Natural killer cell treated with Interleukin-12 subunit alpha and Interleukin-12 subunit beta and Interleukin-15 and Interleukin-18, amount 100 ng/mL, for 72 hours (primary cell): ENCODE measurements at places on chromosomes 11 and 22. TPM values are rescaled to one million over a fixed set of nuclear protein-coding genes. Genes with fewer than 3 reads are reported as not detected.
A peak's percentile ranks its signal among the peaks of the same experiment; 100 is the strongest.

DNA sequence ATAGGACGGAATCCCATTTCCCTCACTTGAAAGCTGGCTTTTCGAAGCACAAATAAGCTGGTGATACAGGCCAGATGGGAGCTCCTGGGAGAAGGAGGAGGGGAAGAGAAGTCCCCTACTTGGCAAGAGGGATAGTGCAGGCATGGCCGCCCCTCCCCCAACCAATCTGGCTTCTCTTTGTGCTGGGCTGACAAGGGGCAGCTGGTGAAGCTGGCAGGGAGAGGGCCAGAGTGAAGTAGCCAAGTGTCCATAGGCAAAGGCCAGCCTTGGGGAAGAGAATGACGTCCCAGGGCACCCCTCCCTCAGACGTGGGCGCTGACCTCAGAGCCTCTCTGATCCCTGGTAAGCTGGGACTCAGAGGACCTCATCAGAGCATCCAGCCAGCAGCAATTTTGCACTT, 78.7 kb upstream of the GRAMD1B start:
- H3K4me3 ChIP-seq, result no peak overlapping the region
- no peaks in the 10 kb centered on the region for H3K36me3 ChIP-seq
- H3K27me3 ChIP-seq, result peaks cover 7% of the 10 kb centered on the region
- no peak overlapping the region for H3K27ac ChIP-seq
- peaks cover under 1% of the 10 kb centered on the region for H3K4me1 ChIP-seq

DNA sequence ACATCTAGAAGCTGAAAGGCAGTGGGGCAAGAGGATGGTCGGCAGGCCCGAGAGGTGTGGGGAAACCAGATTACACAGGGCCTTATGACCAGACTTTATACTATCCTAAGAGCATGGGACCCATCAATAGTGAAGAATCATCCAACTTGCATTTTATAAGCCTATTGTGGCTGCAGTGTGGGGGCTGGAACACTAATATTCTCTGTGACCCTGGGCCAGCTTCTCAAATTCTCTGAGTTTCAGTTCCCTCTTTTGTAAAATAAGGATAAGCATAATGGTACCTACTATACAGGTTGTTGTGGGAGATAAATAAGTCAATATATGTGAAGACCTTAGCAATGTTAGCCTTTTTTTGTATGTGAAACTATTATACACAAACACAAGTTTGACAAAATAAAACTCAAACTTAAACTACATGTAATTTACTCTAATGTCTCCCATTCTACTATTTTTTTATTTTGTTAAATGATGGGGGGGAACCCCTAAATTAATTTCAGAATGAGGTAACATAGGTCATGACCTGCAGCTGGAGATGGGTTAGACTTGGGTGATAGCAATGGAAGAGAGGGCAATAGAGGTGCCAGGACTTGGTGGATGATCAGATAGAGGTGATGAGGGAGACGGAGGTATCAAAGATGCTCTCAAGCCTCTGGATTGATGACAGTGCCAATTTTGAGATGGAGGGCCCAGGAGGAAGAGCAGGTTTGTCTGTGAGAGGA, 30.1 kb downstream of the SMCO4 start:
- DNase-seq, result no peak
- H3K27me3 ChIP-seq, result no peaks in the 10 kb centered on the region
- H3K4me1 ChIP-seq, result peaks cover 14% of the 10 kb centered on the region
- H3K36me3 ChIP-seq, result peaks cover 6% of the 10 kb centered on the region
- H3K27ac ChIP-seq, result no peak overlapping the region

GRCh38 chr11:85950317-85951048, 95.3 kb downstream of the CCDC83 start:
- peaks cover 66% of the 10 kb centered on the region for H3K4me1 ChIP-seq
- H3K36me3 ChIP-seq, result peaks cover 27% of the 10 kb centered on the region
- DNase-seq, result no peak
- H3K27me3 ChIP-seq, result no peaks in the 10 kb centered on the region
- peak overlapping the region; percentile 3 for H3K4me3 ChIP-seq

DNA sequence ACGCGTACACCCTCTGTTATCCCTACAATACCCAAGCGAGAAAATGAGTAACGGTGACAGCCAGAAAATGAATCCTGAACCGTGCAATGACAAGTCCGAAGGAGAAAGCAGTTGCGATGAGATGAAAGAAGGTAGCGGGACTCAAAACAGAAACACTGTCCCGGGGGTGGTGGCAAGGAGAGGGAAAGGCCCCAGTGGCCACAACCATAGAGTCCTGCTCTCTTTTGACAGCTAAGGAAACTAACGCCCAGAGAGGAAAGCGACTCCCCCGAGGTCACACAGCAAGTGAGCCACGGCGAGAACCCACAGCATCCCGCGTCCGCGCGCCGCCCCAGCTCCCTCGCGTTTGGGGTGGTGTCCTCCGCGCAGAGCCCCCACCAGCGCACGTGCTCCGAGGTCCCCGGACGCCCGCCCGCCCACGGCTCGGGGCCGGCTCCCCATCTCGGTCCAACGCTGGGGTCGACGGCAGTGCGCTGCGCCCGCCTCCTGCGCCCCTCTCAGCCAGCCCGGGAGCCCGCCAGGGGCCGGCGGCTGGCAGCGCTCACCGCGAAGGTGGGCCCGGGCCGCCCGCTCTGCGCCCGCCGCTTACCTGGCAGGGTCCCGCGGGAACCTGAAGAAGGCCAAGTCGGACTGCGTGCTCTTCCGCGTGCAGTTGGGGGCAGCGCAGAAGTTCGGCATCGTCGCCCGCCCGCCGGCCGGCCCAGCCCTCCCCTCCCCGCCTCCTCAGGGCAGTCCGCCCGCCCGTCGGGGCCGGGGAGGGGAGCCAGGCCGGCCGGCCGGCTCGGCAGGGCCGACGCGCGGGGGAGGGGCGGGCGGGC, 564 bp downstream of the THAP12 start:
- H3K4me1 ChIP-seq, result peaks cover 48% of the 10 kb centered on the region
- peaks cover 1% of the 10 kb centered on the region for H3K36me3 ChIP-seq
- peak overlapping the region; percentile 97 for H3K4me3 ChIP-seq
- peak overlapping the region; percentile 89 for H3K27ac ChIP-seq
- H3K27me3 ChIP-seq, result no peaks in the 10 kb centered on the region

DNA sequence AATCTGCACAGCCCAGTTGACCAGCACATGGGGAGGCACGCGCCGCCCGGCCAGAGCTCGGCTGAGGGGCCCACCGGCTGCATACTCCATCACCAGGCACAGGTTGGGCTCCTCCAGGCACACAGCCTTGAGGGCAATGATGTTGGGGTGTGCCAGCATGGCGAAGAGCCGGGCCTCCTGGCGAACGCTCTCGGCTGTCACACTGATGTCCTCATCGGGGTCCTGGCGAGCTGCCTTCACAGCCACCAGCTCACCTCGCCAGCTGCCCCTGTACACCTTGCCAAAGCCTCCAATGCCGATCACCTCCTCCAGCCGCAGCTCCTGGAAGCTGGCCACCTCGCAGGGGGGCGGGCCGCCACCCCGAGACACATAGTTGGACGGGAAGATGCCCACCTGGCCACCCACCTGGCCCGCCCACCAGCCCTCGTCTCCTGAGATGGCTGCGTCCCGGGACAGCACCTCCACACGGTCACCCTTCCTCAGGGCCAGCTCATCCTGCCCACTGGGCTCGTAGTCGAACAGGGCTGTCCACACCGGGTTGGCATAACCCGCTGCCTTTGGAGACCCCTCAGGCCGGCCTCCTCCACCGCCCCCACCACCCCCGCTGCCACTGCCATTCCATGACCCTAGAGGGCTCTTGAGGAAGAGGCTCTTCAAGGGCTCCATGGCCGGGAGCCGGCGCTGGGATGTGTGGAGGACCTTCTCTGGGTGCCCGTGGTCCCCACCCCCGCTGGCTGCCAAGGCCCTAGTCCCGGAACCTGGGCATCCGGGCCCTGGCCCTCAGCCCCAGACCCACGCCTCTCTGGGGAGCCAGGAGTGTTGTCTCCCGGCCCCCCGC, 711 bp downstream of the MAP3K11 start:
- peak overlapping the region; percentile 92 for H3K27ac ChIP-seq
- no peaks in the 10 kb centered on the region for H3K27me3 ChIP-seq
- peaks cover 44% of the 10 kb centered on the region for H3K4me1 ChIP-seq
- H3K4me3 ChIP-seq, result peak overlapping the region; percentile 91
- no peak for DNase-seq

GRCh38 chr11:64859542-64860414, 15.3 kb upstream of the CDC42BPG start:
- peak overlapping the region; percentile 89 for H3K4me3 ChIP-seq
- peaks cover 6% of the 10 kb centered on the region for H3K36me3 ChIP-seq
- H3K27ac ChIP-seq, result peak overlapping the region; percentile 88
- no peak for DNase-seq

- no peaks in the 10 kb centered on the region for H3K27me3 ChIP-seq
- H3K27ac ChIP-seq, result no peak overlapping the region
- H3K4me3 ChIP-seq, result no peak overlapping the region
- no peak for DNase-seq
- H3K36me3 ChIP-seq, result peaks cover 9% of the 10 kb centered on the region
These were observed 42.5 kb downstream of the ATG16L2 start for GRCh38 chr11:72856551-72857345.

DNA sequence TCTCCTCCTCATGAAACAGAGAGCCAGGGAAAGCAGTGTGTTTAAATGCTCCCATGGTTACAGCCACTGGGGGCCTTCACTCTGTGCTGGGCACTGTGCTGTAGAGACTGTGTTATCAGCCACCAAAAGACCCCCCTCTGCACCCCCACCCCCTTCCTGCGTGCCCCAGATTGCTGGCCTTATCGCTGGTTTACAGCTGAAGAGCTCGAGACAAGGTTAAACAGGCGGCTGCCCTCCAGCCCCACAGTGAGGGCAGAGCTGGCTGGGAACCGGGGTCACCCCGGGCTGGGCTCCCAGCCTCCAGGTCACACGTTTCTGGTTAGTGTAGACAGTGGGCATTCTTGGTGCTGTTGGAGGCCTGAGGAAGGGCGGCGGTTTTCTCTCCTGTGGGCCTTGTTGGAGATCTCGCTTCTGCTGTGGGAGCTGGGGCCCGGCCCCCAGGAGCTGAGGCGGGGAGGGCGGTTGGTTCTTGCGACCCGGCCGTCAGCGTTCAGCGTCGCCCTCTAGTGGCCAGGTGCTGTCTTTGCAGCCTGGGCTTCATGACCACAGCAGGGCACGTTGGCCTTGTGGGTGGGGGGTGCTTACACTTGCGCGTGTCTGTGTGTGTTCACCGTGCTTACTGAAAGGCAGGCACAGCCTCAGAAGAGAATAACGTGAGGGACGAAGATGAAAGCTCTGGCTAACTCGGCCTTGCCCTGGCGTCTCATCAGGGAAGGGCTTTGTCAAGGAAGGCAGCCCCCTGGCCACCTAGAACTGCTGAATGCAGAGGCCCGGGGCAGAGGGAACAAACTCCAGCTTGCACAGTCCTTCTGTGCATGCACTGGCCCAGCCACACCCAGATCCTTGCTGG, 40.8 kb downstream of the TBC1D22A start:
- DNase-seq, result no peak
- peaks cover 14% of the 10 kb centered on the region for H3K36me3 ChIP-seq
- no peaks in the 10 kb centered on the region for H3K27me3 ChIP-seq
- H3K27ac ChIP-seq, result no peak overlapping the region

GRCh38 chr11:128695539-128696221, 1.8 kb downstream of the FLI1 start:
- peak; percentile 70 for DNase-seq
- peaks cover 13% of the 10 kb centered on the region for H3K36me3 ChIP-seq
- H3K4me3 ChIP-seq, result peak overlapping the region; percentile 92
- H3K27me3 ChIP-seq, result no peaks in the 10 kb centered on the region

- no peaks in the 10 kb centered on the region for H3K4me1 ChIP-seq
- peaks cover 10% of the 10 kb centered on the region for H3K27me3 ChIP-seq
- no peak overlapping the region for H3K27ac ChIP-seq
- H3K36me3 ChIP-seq, result no peaks in the 10 kb centered on the region
These were observed 110.6 kb downstream of the NECTIN1 start for GRCh38 chr11:119618208-119618909.

- H3K4me1 ChIP-seq, result peaks cover 41% of the 10 kb centered on the region
- no peaks in the 10 kb centered on the region for H3K27me3 ChIP-seq
- peaks cover 25% of the 10 kb centered on the region for H3K36me3 ChIP-seq
- peak; percentile 84 for DNase-seq
These were observed at the start of gene FERMT3 for GRCh38 chr11:64206457-64207255. FERMT3 (plus strand) TSS chr11:64206721; CDS start chr11:64207365, 644 bp downstream.

DNA sequence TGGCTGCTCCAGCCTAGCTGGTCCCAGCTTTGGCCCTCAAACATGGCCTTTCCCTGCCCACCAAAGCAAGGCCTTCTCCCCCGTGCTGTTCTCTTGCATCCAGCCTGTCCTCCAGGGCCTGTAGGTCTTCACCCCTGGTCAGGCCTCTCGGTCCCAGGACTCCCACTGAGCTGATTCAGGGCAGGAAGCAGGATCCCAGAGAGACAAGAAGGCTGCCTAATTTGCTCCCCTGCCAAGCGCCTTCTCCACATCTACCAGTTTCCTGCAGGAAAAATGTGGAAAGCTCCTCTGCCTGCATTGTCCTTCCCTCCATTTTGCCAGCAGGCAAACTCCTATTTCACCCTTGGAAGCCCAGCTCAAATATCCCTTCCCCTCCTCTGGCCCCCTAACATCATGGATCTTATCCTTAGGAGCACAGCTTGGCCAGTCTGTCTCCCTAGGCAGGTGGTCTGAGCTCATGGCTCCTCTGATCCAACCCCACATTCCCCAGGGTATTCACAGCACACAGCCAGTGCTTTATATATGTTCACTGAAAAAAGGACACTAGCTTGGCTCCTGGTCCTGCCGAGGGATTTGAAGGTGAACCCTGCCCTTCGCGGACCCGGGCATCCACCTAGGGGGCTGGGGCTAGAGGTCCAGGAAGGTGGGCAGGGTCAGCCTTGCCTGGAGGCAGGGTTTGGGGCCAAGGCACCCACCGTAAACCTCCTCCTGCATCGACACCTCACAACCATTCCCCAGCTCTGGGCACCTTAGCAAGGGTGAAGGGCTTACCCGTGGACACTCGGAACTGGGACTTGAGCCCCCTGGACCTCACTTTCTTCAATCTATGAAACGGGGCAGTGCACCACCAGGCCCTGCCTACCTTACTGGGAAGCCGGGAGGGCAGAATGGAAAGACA, 968 bp downstream of the RHBDD3 start:
- DNase-seq, result no peak
- peaks cover 25% of the 10 kb centered on the region for H3K36me3 ChIP-seq
- no peaks in the 10 kb centered on the region for H3K27me3 ChIP-seq

TRIM49D2 gene
- total RNA-seq, result not detected

MRGPRE gene
- total RNA-seq, result not detected

ACAD8 gene
- total RNA-seq, result 29.2 TPM

ANO5 gene
- not detected for total RNA-seq

MFRP gene
- not detected for total RNA-seq

SHANK3 gene
- total RNA-seq, result not detected

PRR33 gene
- total RNA-seq, result not detected

CAPN5 gene
- total RNA-seq, result 2.5 TPM

CCDC87 gene
- not detected for total RNA-seq

XNDC1N gene
- 29.0 TPM for total RNA-seq

CST6 gene
- total RNA-seq, result 0.52 TPM
